NCI-H2029 (cell line): ENCODE measurements at places on chromosomes 2 and 18.

DNA sequence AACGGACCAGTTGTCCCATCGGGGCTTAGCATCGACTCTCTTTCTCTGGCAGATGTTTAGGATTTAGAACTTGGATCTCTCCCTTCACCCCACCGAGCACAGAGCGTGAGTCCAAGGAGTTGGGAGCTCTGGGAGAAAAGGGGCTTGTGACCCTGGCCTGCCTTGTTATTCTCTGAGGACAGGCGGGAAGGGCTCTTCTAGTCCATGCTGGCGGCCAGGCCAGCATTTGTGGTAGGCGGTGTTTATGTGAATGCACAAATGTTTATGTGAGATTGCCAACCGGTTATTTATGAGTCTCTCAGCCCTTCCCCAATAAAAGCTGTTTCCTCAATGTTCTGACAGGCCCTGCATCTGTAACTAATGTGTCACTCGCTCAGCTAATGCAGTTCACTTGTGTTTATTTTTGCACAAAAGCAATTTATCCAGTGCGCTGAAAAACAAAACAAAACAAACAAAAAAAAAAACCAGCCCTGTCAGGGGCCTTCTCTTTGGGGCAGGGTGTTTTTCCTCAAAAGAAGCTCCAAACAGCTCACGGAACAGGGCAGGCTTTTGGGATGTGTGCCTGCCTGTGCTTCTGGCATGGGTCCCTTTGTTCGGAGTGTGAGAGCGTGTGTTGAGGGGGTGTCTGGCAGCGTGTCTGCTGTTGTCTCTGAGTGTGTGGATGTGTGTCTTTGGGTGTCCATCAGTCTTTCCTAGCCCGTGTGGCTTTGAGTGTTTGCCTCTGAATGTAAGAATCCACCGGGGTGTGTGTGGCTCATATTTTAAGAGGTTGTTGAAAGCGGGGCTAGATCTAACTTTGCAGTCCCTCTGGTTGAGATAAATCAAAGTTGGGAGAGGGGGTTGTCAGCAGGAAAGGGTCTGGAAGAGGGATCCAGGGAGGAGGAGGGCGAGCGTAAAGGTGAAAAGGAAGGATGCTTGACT is 52.8 kb upstream of the HAAO start:
- no peak for DNase-seq

GRCh38 chr2:173347305-173348168 is 7.1 kb upstream of the CDCA7 start:
- peak; percentile 79 for DNase-seq

- DNase-seq = no peak
These were observed 671.6 kb upstream of the ACVR2A start for GRCh38 chr2:147173189-147173581.

DNA sequence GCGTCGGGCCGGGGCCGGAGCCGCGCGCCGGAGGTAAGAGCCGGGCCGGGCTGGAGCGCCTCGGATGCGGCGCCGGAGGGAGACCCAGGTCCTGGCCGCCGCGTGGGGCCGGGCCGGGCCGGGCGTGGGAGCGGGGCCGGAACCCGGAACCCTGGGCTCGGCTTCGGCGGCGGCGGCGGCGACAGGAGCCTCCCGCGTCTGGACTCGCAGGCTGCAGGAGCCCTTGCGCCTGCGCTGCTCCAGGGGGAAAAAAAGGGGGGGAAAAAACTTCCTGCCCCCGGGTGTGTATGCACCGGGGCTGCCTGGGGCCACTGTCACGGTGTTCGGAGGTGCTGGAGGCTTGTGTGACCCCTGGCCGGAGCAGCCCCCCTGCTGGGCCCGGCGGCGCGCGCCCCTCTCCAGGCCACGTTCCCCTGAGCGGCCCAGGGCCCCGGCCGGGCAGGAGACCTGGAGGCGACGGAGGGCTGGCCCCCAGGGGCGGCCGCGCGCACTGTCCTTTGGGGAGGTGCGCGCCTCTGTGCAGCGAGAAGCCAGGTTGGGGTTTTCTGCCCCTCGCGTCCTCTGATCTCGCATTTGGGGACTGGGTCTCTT is 864 bp downstream of the KLHL29 start:
- DNase-seq = no peak

DNA sequence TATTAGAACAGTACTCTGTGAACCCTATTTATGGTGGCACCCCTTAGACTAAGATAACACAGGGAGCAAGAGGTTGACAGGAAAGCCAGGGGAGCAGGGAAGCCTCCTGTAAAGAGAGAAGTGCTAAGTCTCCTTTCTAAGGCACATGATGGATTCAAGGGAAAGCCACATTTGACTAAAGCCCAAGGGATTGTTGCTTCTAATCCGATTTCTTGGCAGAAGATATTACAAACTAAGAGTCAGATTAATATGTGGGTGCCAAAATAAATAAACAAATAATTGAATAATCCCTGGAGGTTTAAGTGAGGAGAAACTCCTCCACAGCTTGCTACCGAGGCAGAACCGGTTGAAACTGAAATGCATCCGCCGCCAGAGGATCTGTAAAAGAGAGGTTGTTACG is 333.2 kb downstream of the SOX11 start:
- no peak for DNase-seq

DNA sequence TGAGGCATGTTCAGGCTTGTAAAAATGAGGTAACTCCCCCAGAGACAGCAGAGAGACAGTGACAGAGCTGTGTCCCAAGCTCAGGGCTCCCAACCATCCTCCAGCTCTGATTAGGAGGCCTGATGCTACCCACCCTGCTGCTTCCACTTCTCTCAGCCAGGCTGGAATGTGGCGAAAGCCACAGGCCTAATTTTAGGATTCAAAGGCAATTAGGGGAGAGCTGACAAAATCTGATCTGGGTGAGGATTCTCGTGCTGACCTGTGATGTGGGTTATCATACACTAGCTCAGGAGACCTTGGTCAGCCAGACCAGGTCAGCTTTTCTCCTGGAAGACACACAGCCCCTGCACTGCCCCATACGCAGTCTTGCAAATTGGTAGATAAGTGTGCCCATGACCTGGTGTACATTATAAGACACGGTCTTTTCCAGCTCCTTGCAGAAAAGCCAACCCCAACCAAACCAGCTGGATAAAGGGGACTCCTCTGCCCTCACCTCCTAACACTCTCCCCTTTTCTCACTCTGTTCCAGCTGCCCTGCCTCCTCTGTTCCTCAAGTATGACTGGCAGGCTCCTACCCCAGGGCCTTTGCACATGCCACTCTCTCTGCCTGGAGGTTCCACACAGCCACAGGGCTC is 225.9 kb downstream of the MGAT5 start:
- DNase-seq = no peak

DNA sequence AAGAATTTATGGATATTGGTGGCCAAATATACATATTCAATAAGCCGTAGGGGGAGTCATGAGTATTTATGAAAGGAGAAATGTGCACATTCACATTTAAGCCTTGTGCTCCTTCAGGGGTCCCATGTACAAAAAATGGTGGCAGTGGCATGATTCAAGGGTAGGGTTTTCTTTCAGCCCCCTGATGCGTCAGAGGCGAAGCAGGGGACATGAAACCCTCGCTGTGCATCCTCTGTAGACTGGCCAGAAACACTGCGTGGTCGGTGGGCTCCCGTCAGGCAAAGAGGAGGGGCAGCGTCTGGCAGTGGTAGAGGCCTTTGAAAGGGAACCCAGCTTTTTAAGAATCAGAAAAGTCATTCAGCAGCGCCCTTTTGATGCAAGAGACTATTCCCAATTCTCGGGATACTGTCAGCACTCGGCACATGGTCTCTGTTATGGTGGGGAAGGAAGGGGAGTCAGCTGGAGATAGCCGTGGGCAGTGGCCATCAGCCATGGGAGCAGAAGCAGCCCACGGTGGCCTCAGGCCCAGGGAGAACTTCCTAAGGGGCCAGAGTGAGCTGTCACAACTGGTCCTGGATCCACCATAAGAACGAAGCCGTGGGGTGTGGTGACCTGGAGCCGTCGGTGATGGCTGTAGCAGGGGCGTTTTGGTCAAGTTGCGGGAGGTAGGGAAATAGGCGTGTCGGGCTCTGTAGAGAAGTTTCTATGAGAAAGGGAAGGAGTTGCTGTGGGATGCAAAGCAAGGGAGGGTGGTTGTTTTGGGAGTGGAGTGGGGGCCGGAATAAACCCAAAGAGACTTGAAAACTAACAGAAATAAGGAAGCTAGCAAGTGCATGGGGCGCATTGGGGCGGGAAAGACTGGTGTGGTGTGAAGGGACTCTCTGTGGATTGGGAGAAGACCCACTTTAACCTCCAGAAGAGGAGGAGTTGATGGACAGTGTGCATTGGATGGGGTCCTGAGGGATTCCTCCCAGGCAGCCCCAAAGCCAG is 95.6 kb downstream of the SH3BP4 start:
- DNase-seq = no peak

DNA sequence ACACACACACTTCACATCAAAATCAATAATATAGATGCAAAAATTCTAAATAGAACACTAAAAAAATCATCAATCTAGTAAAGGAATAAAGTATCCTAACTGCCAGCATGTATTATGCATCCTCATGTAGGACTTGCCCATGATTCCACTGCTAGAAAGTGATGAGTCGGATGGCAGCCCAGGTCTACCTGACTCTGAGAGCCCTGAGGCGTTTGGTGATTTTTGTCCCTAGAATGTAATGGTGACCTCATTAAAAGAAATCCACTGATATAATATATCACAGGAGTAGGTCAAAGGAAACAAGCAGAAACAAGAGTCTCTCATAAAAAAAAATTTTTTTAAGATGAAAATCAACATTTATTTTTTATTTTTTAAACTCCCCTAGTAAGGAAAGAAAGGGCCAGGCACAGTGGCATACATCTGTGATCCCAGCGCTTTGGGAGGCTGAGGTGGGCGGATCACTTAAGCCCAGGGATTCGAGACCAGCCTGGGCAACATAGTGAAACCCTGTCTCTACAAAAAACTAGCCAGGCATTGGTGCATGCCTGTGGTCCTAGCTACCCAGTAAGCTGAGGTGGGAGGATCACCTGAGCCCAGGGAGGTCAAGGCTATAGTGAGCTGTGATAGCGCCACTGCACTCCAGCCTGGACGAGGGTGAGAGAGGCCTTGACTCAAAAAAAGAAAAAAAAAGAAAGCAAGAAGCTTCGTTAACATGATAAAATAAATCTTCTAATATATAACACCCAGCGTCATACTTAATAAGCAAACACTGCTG is 24.4 kb upstream of the ACTG2 start:
- no peak for DNase-seq

GRCh38 chr2:17918789-17919188 is 40.3 kb downstream of the KCNS3 start:
- DNase-seq = no peak

- DNase-seq = no peak
These were observed 925.7 kb downstream of the DCDC2C start for GRCh38 chr2:4628998-4629501.

GRCh38 chr18:23038712-23039111 is 96.6 kb upstream of the CABLES1 start:
- DNase-seq = no peak

DNA sequence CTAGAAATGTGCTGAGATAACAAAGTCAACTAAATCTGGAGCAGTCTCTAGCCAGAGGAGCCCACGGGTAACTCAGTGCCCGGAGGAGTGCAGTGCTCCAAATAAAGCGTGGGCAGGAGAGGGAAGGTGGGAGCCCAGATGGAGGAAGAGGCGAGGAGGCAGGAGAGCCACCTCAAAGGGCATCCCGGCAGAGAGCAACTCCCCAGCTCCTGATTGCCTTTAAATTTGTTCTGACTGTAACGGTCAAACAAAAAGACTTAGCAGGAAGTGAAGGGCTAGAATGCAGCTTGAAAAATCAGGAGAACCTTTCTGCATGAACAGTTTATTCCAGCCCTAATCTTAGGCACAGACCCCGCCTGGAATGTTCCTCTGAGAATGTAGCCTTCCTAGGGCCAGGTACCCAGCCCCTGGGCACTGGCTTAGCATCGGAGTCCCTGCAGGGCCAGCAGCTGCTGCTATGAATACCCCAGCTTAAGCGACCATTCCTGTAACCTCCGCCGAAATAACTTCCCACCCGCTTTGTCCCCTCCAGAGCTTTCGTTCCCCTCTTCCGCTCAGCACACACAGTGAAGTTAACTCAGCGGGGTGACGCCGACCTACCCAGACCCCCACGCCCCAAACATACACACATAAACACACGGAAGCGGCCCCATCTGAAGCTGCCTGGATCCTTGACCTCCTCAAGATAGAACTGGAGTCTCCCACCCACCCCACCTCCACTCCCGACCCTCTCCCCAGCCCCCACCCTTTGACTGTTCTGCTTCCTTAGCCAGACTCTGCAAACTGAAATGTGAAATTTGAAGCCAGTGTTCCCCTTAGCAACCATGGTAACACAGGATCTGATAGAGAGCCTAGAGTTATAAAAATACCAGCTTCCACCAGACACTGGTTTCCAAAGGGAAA is 123.2 kb downstream of the SMAD7 start:
- DNase-seq = peak; percentile 61

- peak; percentile 59 for DNase-seq
These were observed at the start of gene KRTCAP3 for GRCh38 chr2:27441958-27442919. KRTCAP3 (plus strand) TSS chr2:27442381; CDS start chr2:27442413, 32 bp downstream.

- no peak for DNase-seq
These were observed 98.9 kb downstream of the CSRNP3 start for GRCh38 chr2:165568361-165568760.

DNA sequence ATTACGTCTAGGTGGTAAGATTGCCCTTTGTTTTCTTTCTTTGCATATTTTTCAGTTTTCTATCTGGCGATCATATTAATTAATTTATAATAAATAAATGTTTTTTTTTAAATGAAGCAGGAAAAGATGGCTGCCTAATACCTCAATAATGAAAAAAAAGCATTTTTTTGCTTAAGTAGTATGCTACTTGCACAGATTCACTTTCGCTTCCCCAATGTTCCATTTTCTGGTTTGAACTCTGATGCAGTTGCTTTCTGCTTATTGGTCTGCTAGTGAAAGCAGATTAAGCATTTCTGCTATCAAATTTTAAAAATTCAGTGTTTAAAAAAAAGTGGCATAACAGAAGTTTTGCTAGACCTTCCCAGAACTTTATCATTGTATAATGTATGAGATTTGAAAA is 11.9 kb upstream of the TMEM182 start:
- no peak for DNase-seq

- no peak for DNase-seq
These were observed 103.5 kb downstream of the SMIM21 start for GRCh38 chr18:75323821-75324585.

GRCh38 chr2:189165656-189166380 is 13.7 kb downstream of the COL5A2 start:
- DNase-seq = no peak

DNA sequence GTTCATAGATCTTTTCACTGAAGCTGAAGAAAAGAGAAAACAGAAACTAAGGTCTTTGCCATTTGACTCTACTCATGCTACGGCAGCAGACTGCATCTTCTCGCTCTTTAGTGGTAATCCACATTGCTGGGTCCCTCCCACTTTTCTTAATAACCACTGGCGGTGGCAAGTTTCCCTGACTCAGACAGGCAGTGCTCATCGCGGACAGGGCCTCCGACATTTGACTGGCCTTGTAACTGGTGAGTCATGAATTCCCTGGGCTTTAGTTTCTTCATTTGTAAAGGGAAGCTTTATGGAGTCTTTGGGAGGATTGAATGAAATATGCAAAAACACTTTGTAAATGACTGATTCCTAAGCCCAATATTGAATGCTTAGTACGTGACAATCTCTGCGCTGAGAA is 238.2 kb upstream of the RBBP8 start:
- no peak for DNase-seq

DNA sequence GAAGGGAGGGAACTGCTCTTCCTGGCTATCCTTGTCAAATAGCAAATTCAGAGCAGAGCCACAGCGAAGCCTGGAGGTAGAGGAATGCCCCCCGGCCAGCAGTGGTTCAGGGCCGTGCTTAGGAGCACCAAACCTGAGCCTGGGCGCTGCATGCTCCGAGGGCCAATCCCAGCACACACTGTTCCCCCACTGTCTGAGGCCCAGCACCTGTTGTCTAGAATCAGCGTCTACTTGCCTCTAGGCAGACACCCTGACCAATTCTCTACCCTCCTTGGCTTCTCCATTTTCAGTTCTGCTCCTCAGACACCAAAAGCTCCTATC is 177.6 kb upstream of the PKDCC start:
- DNase-seq = no peak
